Ascending aorta (tissue), 2 donors: ENCODE measurements at places on chromosomes 5 and 9.

DNA sequence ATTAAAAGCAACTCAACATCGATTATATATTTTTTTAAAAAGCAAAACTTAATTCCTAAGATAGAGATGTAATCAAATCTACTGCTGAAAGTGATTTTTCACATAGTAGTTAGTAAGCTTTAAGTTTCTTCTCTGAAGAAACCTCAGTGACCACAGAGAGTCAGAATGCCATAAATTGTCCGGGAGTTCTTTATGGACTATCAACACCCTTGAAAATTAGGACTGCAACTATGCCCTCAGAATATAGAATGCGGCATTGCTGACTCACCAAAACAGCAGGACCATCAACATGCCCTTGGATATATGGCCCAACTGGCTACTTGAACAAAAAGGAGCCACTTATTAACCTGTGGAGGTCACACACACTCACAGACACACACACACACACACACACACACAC is 228.9 kb upstream of the SNX2 start:
- no peak for DNase-seq

- DNase-seq = no peak
Measured at GRCh38 chr9:95093586-95093985, 223.9 kb downstream of the FANCC start.

- DNase-seq = no peak
Measured at GRCh38 chr9:125493881-125494652, 212.9 kb downstream of the MAPKAP1 start.

DNA sequence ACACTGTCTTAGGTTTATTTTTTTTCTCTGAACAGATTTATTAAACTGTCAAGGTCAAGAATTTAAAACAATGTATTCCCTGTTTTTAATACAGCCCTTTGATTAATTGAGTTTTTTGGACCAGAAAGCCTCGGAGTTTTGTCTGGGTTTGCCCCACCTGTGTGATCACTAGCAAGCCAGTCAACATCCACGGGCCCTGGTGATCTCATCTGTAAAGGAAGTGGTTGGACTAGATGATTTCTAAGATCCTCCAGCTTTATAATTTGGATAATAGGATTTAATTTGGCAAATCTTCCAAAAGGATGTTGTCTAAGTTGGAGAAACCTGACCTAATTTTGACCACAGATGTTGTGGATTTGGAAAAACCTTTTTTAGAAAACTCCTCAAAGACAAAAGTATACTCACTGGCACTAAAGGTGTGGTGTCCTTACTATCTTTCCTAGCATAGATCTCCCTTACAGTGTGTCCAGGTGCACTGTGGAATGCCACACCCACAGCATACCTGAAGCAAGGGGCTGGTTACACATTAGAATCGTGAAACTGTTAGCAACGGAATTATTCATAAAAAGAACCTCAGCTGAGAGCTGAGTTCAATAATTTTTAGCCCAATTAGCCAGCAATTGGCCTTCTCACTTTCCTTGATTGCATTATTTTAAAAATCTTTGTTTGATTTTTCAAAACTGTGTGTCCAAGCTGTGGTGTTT is 195.6 kb upstream of the ELL2 start:
- no peak for DNase-seq

DNA sequence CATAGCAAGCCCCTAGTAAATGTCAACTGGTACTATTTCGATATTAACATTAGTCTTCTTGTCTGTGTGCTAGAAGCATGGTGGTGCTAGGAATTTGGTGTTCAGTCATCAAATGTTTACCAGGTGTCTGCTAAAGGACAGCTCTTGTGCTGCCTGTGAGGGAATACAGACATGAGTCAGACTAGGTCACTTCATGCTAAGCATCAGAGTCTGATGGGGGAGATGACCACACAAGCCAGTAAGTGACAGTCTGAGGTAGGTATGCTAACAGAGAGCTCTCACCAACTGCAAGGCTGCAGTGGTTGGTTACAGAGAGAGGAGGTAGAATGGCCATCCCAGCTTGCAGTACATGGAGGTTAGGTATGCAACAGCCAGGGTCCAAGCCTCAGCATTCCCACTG is 320.9 kb downstream of the CDK5RAP2 start:
- no peak for DNase-seq

GRCh38 chr9:125446561-125447094 is 185.0 kb downstream of the GAPVD1 start:
- no peak for DNase-seq

DNA sequence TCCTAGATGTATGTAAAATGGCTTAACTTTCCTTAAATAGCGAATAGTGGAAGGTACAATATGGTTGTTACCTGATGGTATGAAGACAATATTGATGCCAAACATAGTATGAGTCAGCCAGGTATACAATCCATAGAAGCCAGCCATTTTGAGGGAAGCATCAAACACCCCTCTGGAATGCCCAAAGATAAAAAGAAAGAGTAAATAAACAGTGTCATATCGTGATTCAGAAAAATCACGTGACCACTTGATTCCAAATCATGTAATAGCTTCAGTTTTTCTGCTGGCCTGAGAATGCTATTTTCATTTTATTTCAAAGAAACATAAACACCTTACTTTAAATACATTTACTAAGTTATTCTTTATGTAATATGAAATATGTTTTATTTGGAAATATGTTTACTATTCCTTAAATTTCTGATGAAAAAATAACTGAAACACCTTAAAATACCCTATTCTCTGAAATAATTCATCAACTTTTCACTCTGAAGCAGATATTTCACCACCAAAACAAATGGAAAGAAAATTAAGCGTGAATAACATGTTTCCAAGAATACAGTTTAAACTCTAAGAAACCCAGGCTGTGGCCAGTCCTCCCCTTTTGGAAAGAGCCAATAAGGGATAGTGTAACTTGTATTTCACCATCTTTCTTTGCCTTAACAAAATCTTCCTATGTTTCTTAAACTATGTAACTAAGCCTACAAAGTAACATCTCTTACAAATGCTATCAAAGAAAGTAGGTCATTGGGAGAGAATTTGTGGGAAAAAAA is 24.8 kb upstream of the CTNNAL1 start:
- no peak for DNase-seq

GRCh38 chr5:158638396-158638795 is 461.3 kb downstream of the EBF1 start:
- DNase-seq = no peak

DNA sequence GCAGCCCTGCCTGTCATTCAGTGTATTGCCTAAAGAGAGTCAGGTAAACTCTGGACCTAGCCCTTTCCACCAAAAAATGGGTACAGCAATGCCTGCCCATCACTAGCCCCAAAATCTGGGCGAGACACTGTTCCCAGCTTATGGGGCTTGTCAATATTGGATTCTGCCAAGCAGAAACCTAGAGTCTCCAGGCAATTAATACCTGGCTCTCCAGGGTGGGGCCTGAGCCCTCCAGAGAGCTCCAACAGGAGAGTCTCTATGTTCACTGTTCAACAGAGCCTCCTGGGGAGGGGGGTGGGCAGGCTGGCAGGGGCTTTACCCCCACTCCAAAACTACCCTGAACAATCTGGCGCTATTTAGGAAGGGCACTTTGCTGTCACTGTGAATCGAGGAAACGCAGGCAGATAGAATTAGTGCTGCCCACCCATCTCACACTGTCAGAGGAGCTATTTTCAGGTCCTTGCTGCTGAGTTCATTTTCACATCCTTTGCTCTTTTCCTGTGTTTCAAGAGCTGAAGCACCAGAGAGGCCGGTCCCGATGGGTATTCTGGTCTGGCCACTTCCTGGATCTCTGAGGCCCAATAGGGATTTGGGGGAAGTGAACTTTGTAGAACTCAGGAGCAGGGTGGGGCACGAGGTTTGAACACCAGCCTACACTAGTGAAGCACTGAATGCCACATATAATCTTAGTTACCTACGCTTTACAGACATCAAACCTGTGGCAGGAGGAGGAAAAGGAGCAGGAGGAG is 121.8 kb downstream of the C5orf15 start:
- DNase-seq = no peak

- DNase-seq = no peak
Measured at GRCh38 chr5:119177226-119177625, 106.3 kb downstream of the DMXL1 start.

GRCh38 chr5:178113141-178113787 is at the start of gene N4BP3:
TSS of gene N4BP3 (plus strand) at chr5:178113532. CDS start at chr5:178119584, 6,052 bp downstream.
- DNase-seq = no peak

GRCh38 chr5:159971931-159972461 is 36.9 kb upstream of the TTC1 start:
- DNase-seq = no peak

DNA sequence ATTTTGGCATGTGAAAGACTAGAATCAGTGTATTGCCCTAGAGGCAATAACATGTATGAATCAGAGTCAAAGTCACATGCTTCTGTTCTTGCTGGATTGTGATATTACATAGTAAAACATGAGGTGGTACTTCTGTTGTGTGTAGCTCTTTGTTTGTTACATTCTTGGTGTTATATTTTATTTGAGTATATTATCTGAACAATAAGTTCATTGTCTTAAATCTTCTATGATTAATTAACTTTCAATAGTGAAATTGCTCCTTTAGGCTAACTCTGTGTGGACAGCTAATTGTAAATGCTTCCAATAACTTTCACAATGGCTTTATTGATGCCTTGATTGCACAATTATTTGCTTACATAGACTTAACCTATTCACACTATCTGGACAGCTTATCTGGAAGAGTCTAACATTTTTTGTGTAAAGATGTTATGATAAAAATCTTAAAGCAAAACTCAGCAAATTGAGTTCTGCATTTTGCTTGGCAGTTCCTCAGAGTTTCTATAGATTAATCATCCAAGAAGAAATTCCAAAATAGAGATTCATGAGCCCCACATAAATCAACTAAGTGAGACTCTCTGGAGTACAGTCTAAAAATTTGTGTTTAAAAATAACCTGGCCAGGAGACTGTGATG is 239.6 kb upstream of the TUSC1 start:
- no peak for DNase-seq
